ENCODE measurements at places on chromosomes 1 and 21.

DNA sequence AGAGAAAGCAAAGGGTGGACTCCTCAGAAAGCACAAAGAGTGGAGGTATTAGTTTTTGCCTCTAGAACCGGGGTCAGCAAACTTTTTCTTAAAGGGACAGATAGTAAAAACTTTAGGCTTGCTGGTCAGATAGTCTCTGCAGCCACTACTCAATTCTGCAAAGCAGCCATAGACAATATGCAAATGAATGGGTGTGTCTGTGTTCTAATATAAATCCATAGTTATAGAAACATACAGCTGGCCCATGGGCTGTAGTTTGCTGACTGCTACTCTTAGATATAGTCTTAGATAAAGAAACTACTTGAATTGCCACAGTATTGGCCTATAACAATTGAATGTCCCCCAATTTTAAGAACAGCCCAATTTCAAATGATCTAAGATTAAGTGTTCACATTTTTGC, 101.6 kb upstream of the CACHD1 start:
- DNase-seq: no peak

- no peak for DNase-seq
Observed at GRCh38 chr1:244050014-244050834, 859 bp upstream of the ZBTB18 start.

- peak; percentile 2 for DNase-seq
Observed at GRCh38 chr1:24901791-24902470, 28.1 kb downstream of the RUNX3 start.

GRCh38 chr1:236336084-236336483, 54.3 kb upstream of the ERO1B start:
- DNase-seq: no peak

- DNase-seq: peak; percentile 29
Observed at GRCh38 chr1:169484683-169485430, 887 bp downstream of the SLC19A2 start.

GRCh38 chr1:169682071-169682470, 29.3 kb downstream of the SELL start:
- no peak for DNase-seq

GRCh38 chr1:1779691-1780597, 1.7 kb upstream of the NADK start:
- DNase-seq: peak; percentile 44

- no peak for DNase-seq
Observed at GRCh38 chr1:236020359-236021219, 44.3 kb downstream of the NID1 start.

- no peak for DNase-seq
Observed at GRCh38 chr1:81179242-81179641, 621.5 kb upstream of the ADGRL2 start.

GRCh38 chr21:33902349-33902748, 13.3 kb downstream of the ATP5PO start:
- no peak for DNase-seq

- DNase-seq: no peak
Observed at GRCh38 chr1:81498471-81499462, 302.0 kb upstream of the ADGRL2 start.

GRCh38 chr1:243568793-243569192, 281.2 kb downstream of the AKT3 start:
- DNase-seq: no peak

DNA sequence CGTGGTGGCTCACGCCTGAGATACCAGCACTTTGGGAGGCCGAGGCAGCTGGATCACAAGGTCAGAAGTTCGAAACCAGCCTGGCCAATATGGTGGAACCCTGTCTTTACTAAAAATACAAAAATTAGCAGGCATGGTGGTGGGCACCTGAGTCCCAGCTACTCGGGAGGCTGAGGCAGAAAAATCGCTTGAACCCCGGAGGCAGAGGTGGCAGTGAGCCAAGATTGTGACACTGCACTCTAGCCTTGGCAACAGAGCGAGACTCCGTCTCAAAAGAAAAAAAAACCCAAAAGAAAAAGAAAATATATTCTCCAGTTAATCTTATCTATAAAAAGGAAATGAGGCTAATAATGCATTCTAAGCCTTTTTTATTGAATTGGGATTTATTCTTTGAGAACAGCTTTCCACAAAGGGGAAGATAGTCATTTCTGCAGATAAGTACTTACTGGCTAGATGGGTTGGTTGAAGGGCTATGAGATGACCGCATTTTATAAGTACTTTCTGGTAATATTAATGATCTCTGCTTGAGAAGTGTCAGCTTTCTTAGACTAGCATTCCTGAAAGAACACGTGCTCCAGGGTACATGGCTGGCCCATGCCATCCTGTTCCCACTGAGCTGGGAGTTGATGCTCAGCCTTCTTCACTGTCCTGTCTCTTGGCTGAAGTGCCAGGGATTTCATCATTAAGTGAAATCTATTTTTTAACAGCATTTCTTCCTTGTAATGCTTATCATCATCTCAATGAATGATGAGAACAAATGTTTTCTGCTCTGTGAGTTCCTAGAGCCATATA, 57.9 kb downstream of the SASS6 start:
- DNase-seq: no peak

DNA sequence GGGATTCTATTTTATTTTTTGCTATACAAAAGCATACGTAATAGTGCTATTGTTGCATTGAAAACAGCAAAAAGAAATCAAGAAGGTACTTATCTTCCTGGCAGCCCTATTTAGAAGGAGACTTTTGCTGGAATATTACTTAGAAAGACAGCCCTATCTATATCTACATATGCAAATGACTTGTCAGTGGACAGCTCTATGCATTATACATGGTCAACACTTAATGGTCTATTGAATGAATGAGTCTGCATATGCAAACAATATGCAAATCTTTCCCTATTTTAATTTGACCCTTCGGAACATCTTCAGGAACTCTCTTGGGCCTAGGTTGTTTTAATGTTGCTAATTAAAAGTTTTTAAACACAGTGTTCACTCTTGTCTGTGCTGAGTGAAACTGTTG, 110.8 kb downstream of the PLXNA2 start:
- no peak for DNase-seq

DNA sequence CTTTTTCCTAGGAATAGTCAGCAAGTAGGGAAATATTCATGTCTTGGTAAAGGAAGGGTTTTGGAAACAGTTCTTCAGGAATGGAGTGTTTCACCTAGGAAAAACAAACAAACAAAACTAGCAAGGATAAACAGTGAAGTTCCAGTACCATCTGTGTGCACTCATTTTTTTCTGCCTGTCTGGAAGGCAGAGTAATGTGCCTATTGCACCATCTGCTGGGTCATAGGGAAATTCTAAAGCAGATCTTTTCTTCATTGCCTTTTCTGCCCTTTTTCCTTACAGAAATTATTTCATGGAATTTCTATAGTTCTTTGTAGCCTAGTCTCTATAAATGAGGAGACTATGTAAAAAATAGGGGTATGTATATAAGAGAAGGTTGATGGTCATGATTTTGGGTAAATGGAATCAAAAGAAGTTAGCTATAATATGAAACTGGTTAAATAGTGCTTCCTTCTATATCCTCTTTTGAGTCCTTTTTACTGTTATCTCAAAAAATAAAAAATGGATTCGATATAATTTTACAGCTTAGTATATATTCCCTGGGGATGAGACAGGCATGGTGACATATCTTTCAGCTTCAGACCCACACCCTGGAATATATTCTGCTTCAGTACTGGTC, 3.4 kb upstream of the HRNR start:
- no peak for DNase-seq

GRCh38 chr1:8889925-8890785, 11.7 kb upstream of the ENO1 start:
- DNase-seq: no peak

DNA sequence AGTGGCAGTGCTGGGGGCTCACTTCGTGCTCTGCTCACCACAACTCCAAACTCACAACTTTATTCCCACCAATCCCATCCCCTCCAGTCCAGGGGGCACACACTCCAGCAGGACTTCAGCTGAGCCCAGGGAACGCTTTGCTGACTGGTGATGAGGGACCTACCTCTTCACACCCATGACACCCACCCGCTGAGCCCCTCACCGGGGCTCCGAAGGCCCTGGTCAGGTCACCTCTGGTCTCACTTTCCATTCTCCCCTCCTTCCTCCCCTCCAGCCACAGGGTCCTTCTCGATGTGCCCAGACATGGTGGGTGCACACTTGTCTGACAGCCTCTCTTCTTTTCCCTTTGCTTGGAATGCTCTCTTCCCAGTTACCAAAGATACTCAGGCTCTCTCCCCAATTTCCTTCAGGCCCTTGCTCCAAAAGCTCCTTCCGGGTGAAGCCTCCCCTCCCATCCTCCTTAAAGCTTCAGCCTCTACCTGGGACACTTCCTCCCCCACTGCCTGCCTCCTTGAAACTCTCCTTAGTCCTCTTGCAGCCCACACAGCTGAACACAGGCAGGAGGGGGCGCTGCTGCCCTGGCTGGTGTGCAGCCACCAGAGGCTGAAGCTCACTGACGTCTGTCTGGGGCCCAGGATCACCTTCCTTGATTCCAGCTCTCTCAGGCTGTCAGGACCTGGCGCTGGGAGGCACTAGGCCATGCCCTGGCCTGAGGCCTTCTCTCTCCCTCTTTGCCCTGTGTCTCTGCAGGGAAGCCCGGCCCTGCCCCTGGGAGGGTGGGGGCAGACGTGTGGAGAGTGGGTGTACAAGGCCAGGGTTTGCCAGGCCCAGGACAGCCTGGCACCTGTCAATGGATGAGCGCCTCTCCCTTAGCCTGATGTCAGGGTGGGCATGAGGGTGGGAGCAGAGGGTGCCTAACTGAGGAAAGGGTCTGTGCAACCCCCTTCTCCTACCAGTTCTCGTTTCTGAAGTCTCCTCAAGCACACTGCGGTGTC, 1.6 kb downstream of the KCNE1 start:
- no peak for DNase-seq

DNA sequence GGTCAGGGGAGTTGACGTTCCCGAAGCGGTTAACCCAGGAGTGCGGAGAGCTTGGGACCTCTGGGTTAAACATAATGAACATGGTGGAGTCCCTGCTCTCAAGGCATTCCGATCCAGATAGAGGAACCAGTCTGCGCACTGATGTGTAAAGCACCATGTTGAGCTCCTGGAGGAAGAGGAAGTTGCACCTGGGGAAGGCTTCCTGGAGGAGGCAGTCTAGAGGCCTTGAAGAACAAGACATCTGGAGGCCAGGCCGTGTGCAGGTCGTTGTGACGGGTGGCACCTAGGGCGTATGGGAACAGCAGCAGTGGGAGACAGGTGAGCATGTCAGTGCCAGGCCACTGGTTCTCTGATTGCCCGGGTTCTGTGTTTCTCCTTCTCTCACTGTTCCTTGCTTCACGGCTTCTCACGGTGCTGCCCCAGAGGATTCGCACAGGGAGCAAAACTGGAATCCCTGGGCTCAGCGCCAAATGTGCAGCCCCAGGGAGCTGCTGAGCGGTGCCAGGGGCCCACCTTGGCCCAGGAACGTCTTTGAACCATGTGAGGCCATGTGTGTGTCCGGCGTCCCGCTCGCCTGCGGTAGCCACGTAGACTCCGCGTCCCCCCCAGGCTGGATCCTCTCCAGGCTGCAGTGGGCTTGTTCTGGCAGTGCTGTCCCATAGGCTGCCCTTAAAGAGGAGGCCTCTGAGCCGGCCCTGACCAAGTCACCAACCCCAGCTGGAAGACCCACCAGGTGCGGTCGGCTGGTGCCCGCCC, 122.9 kb upstream of the GALNT2 start:
- no peak for DNase-seq

GRCh38 chr1:50278410-50278809, 144.8 kb downstream of the DMRTA2 start:
- DNase-seq: no peak

DNA sequence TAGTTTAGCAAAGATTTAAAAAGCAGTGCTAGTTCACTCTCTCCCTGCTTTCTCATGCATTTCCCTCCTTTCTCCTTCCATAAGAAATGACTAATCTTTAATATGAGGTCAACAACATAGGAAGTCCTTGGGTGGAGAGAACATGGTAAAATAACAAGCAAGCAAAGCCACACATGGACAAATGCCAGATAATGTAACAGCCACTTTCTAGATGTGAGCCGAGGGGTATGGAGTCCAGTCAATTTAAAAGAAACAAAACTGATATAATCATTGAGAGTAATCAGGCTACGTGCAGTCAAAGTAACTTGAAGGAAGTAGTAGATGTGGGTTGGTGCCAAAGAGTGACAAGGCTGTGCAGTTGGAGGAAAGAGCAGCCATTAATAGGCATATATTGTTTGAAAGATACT, 69.6 kb downstream of the DUSP10 start:
- DNase-seq: no peak

DNA sequence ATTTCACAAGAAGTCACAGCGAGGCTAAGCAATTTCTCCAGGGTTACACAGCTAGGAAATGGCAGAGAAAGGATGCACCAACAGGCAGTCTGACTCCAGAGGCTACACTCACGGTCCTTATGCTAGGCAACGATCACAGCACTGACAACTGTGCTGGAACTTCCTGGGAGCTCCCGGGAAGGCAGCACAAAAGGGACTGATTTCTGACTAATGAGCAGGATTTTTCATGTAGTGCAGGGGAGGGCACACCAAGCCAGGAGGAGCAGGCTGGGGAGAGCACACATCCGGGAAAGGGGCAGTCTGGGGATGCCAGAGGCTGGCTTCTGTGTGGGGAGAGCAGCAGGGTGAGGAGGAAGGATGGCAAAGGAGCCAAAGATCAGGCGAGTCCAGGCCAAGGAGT, 486.7 kb downstream of the OMA1 start:
- DNase-seq: no peak

GRCh38 chr1:226862890-226863289, 7.5 kb upstream of the PSEN2 start:
- DNase-seq: no peak

GRCh38 chr1:67840449-67840848, 7.2 kb upstream of the GNG12 start:
- DNase-seq: no peak

DNA sequence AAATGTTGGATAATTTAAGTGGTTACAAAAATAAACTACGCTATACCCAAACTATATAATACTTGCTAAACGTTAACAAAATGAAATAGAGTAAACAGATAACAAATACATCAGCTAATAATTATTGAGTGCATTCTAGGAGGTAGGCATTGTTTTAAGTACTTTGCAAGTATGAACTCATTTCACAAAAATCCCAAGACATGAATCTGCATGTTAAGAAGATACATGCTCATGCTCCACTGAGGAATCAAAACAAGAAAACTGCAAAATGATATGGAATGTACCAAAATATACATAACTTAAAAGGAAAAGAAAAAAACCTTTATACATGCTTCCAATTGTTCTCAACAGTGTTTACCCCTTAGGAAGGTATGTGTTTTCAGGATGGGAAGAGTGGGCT, 2.5 kb downstream of the FRRS1 start:
- no peak for DNase-seq

GRCh38 chr1:21280011-21280471, 10.2 kb downstream of the ECE1 start:
- no peak for DNase-seq

- DNase-seq: no peak
Observed at GRCh38 chr1:2466958-2467554, 9.0 kb upstream of the PLCH2 start.

- no peak for DNase-seq
Observed at GRCh38 chr1:160949881-160950280, 4.7 kb downstream of the ITLN2 start.

Measured in activated CD4-positive, alpha-beta T cell treated with anti-CD3 and anti-CD28 coated beads for 4 hours (primary cell).